HEK293T (cell line): ENCODE measurements at places on chromosomes 3 and 15.

DNA sequence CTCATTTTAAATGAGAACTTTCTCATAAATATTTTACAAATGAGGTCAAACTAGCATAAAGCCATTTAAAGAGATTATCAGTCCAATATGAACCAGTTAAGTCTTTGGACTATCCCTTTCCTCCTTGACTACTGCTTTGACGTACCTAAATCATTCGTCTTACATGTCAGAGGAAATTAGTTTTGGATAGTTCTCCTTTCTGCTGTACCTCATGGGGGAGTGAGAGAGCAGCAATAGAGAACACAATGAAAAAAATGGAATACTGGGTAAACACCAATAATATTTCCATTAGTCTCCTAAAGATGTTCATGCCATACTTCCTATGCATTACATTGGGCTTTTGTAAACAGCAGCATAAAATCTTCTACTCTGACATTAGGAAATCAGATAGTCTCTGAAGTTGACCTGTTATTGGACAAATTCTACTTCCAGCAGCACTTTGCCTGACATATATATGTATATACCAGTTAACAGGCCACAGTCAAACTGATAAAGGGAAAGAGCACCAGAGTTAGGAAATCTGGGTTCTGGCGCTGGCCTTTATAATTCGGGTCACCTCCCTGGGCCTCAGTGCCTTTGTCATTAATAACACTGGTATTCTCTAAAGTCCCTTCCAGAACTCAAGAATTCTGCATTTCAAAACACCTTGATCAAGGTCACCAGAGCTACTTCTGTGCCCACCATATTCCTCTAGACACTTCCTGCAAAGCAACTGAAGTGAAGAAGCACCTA is 26.8 kb downstream of the TIMMDC1 start:
- DNase-seq = no peak

GRCh38 chr3:30629746-30630145 is 23.3 kb downstream of the TGFBR2 start:
- DNase-seq = no peak

DNA sequence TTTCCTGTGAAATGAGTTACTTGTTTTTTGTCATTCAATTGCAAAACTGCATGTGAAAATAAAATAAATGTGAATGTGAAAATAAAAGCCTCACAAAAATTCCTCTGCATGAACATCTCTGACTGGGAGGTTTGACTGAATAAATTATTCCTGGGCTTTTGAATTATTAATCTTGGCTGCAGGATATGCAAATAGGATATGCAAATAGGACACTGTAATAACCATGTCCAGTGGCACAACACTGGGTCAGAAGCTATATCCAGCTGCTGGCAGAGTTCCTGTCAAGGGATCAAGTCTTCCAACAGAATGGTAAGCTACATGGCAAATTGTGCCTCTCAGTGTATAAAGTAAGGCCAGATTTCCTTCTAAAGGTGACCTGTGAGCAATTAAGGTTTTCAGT is at the start of gene SUCNR1:
Gene SUCNR1, plus strand, starts transcription at position 246 of the 400 bp plus-strand sequence. CDS start 6,250 bp downstream, outside the sequence.
- no peak for DNase-seq

- no peak for DNase-seq
Observed at GRCh38 chr3:53994986-53995603, 103.4 kb upstream of the SELENOK start.

DNA sequence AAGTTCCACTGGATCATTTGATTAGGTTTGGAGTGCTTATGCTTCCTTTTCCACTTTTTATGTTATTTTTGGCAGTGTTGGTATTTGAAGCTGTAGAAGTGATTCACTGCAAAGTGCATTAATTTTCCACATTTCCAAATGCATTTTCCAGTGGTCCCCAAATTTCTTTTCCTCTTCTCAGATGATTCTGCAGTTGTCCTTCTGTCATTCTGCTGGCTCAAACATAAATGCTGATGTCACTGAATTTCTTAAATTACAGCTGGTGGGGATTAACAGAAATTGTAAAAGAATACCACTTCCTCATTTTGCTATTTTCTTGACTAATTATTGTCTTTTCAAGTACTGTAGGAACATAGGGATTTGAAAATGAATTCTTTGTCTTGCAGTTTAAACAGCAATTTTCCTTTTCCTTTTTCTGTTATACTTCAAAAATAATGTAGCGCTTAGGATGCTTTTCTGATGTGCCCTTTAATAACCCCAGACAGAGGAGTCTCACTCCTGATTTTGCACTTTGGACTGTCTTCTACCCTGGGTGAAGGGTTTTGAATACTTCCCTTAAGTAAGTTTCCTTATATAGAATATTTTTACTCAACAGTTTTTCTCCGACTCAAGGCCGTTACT is 25.0 kb downstream of the MITF start:
- no peak for DNase-seq

DNA sequence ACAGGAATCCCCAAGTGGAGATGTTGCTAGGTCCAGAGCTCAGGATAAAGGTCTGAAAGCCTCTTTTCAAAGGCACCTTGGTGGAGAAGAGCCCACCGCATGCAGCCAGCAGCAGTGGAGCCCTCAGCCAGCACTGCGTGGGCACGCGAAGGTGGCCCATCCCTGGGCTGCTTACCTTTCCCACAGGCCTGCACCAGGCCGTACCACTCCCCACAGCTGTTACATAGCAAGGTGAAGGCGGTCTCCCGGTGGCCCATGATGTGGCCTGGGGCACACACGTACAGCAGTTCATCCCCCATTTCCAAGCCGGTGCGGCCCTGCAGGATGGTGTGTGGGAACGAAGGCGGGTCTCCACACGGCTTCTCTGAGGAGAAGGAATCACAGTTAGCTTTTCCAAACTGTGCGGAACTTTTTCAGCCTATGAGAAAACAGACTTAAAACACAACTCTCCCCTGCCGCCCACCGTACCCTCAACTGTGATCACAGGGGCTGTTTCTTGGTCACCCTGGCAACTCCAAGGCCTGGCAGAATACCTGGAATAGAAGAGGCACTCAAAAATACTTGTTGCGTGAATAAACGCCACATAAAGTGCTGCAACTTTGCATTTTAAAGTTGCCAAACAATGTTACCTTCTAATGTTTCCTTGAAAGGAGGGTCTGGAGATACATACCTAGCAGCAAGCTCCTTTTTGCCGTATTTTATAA is 43.7 kb downstream of the SUSD5 start:
- DNase-seq = no peak

GRCh38 chr3:174356596-174356995 is 502.5 kb upstream of the NAALADL2 start:
- DNase-seq = no peak

DNA sequence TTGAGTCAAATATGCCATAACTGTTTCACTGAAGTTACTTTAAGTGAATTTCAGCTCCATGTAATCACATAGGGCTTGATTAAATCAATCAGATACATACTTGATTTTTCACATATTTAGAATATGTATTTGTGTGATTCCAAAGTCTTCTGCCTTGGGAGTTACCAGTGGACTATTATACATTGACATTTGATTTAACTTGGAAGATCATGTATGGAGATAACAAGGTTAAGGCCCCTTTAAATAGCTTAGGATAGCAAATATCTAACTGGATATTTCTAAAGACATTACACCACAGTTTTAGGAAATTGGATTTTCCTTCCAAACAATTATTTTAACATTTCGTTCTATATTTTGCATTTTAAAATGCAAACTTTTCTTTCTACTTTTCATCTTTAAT is 405.0 kb downstream of the RAP2B start:
- DNase-seq = no peak

GRCh38 chr3:84680700-84681099 is 278.1 kb upstream of the CADM2 start:
- DNase-seq = no peak
